Endodermal cell (in vitro differentiated cells): ENCODE measurements at places on chromosomes 5 and 9.
A peak's percentile ranks its signal among the peaks of the same experiment; 100 is the strongest.

- no peak for DNase-seq
Observed at GRCh38 chr5:98735806-98736507, 37.5 kb upstream of the RGMB start.

DNA sequence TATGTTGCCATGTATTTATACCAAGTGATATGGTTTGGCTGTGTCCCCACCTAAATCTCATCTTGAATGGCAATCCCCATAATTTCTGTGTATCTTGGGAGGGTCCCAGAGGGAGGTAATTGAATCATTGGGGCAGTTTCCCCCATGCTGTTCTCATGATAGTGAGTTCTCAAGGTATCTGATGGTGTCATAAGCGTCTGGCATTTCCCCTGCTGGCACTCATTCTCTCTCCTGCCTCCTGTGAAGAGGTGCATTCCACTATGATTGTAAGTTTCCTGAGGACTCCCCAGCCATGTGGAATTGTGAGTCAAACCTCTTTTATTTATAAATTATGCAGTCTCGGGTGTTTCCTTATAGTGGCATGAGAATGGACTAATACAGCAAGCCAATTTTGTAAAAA lies 140.8 kb upstream of the ADAMTSL1 start:
- peak; percentile 73 for DNase-seq

- DNase-seq: peak; percentile 52
Observed at GRCh38 chr5:139178935-139179334, 19.2 kb downstream of the SIL1 start.

GRCh38 chr9:3018071-3018470 lies 174.2 kb upstream of the PUM3 start:
- no peak for DNase-seq

- DNase-seq: peak; percentile 95
Observed at GRCh38 chr9:128124873-128125579, 2.5 kb downstream of the PTGES2 start.

- DNase-seq: peak; percentile 80
Observed at GRCh38 chr5:173242675-173243121, 7.7 kb upstream of the NKX2-5 start.

- DNase-seq: no peak
Observed at GRCh38 chr5:84213861-84214260, 170.8 kb downstream of the EDIL3 start.

- DNase-seq: peak; percentile 43
Observed at GRCh38 chr5:139644001-139644456, 4.1 kb upstream of the CXXC5 start.

DNA sequence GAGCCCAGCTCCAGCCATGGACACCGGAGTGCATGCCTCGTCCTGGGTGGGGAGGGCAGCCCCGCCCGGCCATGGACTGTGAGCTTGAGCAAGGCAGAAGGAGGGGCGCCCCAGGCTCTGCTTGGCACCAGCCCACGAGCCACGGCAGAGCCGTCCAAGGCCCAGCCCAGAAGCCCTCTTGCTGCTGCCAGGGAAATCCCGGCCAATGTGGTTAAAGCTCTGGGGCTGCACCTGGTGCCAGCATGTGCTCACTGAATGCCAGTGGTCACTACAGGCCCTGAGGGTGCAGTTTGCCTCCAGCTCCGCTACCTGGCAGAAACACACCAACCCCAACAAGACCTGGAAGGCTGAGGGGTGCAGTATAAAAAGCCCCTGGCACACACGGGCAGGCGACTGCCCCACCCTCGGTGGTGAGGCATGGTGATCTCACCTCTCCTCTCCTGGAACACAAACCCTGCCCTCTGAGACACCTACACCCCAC lies 11.8 kb downstream of the BRD3 start:
- peak; percentile 41 for DNase-seq

DNA sequence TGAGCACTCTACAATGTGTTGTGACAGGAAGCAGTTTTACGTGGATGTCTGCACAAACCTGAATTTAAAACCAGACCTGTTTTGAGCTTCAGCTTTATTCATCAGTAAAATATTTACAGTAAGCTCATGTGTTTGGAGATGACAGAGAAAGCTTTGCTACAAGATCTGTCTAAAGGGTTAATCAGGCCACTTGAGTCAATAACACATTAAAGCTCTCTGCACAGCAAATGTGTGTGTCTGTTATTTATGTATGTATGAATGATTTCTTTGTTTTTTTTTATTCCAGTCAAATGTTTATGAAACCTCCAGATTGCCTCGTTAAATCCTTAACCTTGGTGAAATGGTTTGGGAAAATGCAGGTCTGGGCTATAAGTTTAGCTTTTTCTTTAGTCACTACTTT lies 77.3 kb upstream of the SREK1 start:
- no peak for DNase-seq

DNA sequence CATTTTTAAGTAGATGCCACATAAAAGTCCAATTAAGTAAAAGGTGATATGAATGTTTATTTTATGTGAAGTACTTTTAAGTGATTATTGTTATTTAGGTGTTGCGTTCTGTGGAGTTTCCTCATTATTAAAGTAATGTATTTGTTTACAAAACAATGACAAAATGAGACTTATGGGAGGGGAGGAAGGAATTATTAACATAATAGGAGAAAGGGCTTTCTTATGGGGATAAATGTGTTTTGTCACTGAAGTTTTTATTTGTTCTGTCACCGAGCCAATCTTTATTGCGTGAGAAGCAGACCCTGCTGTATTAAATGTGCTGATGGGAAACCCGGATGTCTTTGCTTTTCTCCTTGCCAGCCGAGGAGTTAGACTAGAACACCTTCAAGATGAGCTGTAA lies 44.5 kb downstream of the TRIO start:
- DNase-seq: no peak

DNA sequence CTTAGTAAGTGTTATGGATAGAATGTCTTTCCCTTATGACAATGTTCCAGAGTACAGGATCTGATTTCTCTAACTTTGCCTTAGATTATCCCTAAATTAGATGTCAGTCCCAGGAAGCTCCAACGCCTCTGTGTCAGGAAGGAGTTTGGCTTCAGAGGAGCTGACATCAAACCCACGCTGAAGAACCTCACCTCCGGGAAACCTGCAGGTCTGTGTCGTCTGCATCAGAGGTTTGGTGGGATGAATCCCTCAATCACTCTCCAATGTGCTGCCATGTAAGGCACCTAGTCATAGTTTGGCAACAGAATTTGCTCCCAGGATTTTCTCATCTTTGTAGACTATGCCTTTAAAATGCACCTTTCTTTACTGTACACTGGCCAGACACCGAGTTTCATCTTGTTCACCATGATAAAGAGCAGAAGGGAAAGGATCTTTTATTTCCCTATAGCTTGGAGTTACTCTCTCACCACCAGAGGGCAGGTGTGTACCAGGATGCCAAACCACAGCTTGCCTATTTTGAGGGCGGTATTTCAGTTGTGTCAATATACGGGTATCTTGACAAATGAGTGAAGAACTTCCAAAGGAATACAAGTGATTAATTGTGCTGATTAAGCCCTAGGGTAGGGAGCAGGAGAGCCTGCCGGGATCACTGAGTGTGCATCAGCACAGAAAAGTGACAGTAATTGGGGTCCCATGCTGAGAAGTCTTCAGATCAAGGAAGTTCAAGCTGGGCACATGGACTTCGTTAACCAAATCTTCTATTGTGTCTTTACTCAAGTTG lies 23.4 kb downstream of the MINAR2 start:
- DNase-seq: peak; percentile 86

DNA sequence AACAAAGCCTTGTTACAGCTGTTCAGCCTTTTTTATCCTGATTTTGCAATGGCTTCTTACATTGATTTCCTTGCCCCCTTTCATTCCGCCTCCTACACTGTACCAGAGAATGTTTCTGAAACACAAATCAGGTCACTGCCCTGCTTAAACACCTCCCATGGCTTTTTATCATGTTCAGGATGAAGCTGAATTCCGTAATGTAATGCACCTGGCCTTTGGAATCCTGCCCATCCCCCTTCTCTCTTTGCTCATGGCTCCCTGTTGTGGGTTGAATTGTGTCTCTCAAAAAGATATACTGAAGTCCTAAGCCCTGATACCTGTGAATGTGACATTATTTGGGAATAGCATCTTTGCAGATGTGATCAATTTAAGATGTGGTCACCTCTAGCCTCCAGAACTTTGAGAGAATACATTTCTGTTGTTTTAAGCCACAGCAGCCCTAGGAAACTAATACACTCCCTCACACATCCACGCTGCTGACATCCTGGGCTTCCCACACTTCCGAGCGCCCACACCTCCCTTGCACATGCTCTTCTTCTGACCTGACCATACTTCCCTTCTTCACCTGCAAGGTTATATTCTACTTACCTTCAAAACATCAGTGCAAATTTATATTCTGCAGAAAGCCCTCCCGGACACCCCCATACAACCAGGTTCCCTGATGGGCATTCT lies 101.2 kb downstream of the DNAH5 start:
- DNase-seq: peak; percentile 62

DNA sequence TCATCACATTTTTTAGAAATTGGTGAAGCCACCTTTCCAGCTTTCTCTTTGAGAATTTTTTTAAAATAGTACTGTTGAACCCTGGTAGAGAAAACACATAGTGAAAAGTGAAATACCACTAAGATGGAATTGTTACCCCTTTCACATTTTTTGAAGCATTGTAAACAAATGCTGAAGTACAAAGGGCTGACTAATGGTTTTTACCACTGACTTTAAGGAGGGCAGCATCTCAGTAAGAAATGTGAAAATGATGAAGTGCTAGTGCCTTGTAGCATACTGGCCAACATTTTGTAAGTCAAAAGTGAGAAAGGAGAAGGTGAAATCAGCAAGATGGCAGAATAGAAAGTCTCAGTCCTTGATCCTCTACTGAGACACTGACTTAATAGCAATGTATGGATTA lies 320.6 kb downstream of the PJA2 start:
- no peak for DNase-seq

- no peak for DNase-seq
Observed at GRCh38 chr5:102262688-102263087, 33.4 kb downstream of the SLCO4C1 start.

DNA sequence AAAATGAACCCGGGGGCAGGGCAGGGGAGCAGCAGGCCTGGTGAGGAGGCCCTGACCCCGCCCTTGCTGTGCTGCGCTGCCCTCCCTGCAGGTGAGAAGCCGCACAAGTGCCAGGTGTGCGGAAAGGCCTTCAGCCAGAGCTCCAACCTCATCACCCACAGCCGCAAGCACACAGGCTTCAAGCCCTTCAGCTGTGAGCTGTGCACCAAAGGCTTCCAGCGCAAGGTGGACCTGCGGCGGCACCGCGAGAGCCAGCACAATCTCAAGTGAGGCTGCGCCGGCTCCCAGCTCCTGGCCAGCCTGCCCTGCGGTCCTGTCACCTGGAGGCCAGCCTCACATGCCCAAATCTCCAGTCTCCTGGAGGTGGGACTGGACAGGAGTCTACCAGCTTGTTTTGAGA lies 12.3 kb downstream of the GFI1B start:
- no peak for DNase-seq

DNA sequence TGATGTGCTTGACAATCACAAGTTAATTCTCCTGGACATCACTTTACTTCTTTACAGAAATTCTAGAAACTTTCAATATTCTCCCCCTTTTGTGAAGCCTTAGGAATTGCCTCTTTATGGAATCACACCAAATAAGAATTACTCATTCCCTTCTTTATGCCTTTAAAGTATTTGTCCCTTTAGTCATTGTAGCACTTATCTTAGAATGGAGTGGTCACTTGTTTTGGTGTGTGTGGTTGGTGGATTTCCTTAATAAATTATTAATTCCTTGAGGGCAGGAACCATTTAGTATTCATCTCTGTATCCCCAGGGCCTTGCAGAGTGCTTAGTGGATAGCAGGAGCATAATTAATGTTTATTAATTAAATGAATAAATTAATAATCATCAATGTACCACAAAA lies 307.0 kb downstream of the ARRDC3 start:
- DNase-seq: no peak

- peak; percentile 59 for DNase-seq
Observed at GRCh38 chr5:9455826-9456434, 89.9 kb downstream of the SEMA5A start.

DNA sequence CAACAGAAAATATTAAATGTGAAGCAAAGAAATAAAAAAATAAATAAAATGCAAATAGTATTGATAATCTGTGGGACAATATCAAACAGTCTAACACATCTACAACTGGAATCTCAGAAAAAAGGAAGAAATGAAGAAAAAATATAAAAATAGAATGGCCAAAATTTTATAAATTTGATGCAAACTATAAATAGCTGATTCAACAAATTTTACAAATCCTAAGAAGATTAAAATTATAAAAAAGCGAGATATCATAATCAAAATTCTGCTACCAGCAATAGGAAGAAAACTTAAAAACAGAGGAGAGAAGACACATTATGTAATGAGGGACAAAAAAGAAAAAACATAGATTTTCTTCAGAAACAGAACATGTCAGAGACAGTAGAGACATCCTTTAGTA lies 129.2 kb upstream of the IRX1 start:
- DNase-seq: no peak

DNA sequence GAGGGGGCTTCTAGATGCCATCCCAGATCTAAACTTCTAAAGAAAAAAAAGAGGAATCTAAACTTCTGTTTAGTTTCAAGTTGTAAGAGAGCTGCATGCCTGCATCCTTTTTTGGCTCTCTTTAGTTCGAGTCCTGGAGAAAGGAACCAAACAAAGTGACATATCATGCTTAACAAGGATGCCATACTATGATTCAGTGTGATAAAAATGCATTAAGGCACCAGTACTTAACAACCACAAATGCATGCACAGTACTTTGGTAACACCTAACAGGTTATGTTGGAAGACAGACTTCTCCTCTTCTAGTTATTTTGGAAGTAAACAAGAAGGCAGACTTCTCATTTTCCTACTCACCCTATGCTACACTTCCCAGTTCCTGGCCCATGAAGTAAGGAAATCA lies 27.3 kb downstream of the NME5 start:
- DNase-seq: no peak

- no peak for DNase-seq
Observed at GRCh38 chr5:172266676-172267092, 16.9 kb downstream of the UBTD2 start.

GRCh38 chr9:6907772-6908381 lies 150.1 kb downstream of the KDM4C start:
- no peak for DNase-seq

DNA sequence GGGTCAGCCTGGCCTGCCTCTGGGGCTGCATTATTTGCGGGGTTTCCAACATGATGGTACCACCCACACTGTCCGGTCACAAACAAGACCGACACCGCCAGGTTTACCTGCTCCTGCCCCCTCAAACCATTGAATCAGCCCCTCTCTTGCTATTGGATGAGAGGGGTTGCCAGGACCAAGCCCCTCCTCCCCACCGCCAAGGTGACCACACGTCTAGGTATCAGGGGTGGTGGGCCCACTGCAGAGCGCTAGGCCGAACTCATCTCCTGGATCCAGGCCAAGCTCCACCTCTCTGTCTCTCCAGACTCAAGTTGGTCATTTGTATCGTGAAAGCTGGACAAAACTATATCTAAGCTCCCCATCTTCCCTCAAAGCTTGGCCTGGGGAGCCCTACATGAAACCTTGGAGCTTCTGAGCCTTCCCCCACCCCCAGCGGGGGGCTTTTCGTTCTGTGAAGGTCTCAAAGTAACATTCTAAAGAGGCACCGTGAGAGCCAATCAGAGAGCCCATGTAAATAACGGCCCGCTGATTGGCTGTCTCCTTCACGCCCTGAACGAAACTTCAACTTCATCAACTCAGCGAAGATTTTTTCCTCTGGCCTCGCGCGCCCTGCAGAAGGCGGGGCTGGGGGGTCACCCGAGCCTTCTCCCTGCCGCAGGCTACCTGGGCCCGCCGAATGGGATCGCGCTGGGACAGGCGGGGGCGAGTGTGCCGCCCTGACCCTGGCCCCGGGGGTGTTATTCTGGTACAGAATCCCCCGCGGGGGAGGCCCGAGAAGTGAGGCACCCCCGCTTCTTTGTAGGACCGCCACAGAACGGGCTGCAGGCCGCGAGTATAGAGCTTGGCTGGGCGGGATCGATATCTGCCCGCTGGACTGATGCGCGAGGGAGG lies 49.6 kb upstream of the PSD2 start:
- DNase-seq: peak; percentile 98
